ENCODE measurements at places on chromosomes 4 and X.

DNA sequence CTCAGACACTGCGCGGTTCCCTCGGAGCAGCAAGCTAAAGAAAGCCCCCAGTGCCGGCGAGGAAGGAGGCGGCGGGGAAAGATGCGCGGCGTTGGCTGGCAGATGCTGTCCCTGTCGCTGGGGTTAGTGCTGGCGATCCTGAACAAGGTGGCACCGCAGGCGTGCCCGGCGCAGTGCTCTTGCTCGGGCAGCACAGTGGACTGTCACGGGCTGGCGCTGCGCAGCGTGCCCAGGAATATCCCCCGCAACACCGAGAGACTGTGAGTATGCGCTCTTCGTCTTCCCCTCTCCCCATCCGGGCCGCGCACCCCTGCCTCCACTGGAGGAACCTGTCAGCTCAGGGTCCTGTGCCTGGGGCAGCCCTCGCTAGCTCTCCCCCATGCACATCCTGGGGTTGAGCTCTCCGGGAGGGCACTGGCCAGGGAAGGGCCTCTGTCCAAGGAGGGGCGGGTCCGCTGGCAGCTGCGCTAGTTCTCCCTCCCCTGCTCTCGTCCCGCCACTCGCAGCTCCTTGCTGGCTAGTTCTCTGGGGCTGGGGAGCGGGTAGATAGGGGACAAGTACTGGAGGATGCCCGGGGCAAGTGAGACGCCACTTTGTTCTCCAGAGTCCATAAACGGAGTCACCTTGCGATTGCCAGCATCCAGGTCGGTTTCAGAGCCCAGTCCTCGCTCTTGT lies 2.2 kb downstream of the SLIT2 start:
- peak; percentile 19 for DNase-seq
- H3K27ac ChIP-seq: no peak overlapping the region
- no peaks in the 10 kb centered on the region for H3K27me3 ChIP-seq
- H3K4me1 ChIP-seq: no peaks in the 10 kb centered on the region
- H3K4me3 ChIP-seq: peak overlapping the region; percentile 66
- no peaks in the 10 kb centered on the region for H3K36me3 ChIP-seq

DNA sequence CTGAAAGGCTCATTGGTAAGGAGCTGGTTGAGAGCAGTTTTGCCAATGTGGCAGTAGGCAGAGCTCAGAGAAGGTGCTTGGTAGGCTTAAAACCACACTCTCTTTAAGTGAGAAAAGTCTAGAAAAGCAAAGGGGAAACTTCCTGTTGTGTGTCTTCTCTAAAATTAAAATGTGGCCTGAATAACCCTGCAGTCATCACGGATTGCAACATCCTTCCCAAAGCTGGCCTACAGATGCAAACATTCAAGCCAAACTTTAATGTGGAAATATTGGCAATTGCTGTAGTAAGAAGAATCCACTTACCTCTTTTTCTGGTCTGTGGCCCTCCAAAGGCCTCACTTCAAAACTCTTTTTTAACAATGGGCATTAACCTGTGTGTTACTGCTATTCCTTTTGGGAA lies 348.5 kb downstream of the OPHN1 start:
- DNase-seq: peak; percentile 21
- peaks cover 14% of the 10 kb centered on the region for H3K4me1 ChIP-seq
- H3K27me3 ChIP-seq: no peaks in the 10 kb centered on the region
- no peak overlapping the region for H3K27ac ChIP-seq

DNA sequence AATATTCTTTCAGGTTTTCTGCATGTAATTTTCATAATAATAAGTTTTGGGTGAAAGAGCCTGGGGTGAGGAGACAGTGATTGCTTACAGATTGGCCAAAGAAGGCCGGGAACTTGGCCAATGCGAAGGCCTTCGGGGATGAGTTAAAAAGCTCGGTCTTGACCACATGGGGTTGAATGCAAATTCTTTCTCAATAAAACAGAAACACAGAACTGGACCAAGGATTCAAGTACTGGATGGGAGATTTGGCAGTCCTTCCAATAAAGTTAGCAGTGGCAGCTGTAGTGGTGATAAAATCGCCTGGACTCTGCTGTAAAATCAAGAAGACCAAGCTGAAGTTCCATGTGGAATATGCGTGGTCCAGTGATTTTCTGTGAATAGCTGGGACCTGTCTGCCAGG lies 282.2 kb upstream of the KLF3 start:
- peak; percentile 26 for DNase-seq
- no peaks in the 10 kb centered on the region for H3K36me3 ChIP-seq
- H3K27me3 ChIP-seq: no peaks in the 10 kb centered on the region

DNA sequence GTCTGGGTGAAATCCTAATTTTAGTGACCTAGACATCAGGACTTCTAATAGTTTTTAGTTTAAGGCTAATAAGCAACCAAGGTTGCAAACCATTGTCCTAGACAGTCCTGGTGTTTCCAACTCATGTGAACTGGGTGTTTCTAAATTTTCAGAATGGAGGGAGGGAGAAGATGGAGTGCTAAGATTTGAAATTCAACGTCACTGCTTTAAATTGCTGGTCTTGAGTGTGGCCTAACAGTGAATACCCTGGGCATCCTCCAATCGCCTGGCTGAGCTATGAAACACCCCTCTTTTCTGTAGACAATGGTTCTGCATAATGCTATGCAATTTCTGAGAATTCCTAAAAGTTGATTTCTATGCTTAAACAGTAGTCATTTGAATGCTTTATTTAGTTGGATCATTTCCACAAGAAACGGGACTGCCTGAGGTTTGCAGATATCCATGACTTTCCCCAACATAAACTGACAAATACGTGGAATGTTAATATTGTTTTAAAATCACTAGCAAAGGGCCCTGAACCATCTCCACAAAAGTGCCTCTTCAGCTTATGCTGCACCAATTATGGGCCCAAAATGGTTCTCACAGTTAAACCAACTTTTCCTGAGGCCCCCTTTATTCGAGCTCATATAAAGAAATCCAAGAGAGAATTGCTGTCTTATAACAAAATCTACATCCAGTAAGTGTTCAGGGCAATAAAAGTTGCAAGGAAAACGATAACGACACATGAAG lies 1.1 kb downstream of the FBXL5 start:
- H3K27ac ChIP-seq: peak overlapping the region; percentile 99
- H3K27me3 ChIP-seq: no peaks in the 10 kb centered on the region
- no peaks in the 10 kb centered on the region for H3K36me3 ChIP-seq

- H3K36me3 ChIP-seq: no peaks in the 10 kb centered on the region
- no peak overlapping the region for H3K27ac ChIP-seq
- no peak for DNase-seq
- peaks cover 3% of the 10 kb centered on the region for H3K4me1 ChIP-seq
Measured at GRCh38 chr4:24245491-24245820, 338.9 kb downstream of the DHX15 start.

DNA sequence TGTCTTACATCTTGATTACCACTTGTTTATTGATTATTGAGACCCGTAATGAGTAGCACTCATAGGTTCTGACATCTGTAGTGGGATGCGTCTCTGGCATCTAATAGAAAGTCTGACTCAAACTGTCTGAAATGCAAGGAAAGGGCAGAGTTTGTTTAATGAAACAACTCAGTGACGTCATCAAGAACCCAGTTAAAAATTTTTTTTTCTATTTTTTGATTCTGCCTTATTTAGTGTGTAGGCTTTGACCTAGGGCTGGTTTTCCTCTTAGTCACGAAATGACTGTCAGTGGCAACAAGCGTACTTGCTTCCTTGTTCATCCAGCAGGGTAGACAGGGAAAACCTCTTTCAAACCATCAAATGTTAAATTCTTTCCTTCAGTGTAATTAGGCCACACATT lies 3.1 kb upstream of the CDKL5 start:
- no peak overlapping the region for H3K4me3 ChIP-seq
- no peaks in the 10 kb centered on the region for H3K27me3 ChIP-seq
- H3K36me3 ChIP-seq: no peaks in the 10 kb centered on the region

DNA sequence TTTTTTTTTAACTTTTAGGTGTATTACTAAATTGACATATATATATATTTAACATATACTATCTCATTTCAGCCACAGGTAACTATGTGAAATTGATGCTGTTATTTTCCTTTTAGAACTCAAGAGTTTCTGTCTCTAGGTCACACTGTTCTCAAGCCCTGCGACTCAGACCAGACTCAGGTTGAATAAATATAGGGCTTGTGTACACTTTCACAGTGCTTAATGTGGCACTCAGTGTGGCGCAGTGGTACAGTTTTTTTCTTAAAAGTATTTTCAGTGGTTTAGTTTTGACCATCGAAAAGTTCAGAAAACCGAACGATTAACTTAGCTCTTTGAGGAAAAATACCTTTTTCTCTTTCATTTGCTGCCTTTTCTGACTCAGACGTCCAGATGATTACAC lies 24.7 kb downstream of the PACRGL start:
- no peaks in the 10 kb centered on the region for H3K27me3 ChIP-seq
- no peak overlapping the region for H3K4me3 ChIP-seq
- H3K4me1 ChIP-seq: no peaks in the 10 kb centered on the region
- no peak for DNase-seq
- no peak overlapping the region for H3K27ac ChIP-seq

GRCh38 chr4:173231916-173232315 lies 63.3 kb downstream of the GALNT7 start:
- H3K27me3 ChIP-seq: no peaks in the 10 kb centered on the region
- no peak for DNase-seq
- no peak overlapping the region for H3K4me3 ChIP-seq

- no peaks in the 10 kb centered on the region for H3K4me1 ChIP-seq
- H3K4me3 ChIP-seq: no peak overlapping the region
- no peak overlapping the region for H3K27ac ChIP-seq
- H3K27me3 ChIP-seq: no peaks in the 10 kb centered on the region
Measured at GRCh38 chrX:71958281-71958675, 47.6 kb downstream of the NHSL2 start.

DNA sequence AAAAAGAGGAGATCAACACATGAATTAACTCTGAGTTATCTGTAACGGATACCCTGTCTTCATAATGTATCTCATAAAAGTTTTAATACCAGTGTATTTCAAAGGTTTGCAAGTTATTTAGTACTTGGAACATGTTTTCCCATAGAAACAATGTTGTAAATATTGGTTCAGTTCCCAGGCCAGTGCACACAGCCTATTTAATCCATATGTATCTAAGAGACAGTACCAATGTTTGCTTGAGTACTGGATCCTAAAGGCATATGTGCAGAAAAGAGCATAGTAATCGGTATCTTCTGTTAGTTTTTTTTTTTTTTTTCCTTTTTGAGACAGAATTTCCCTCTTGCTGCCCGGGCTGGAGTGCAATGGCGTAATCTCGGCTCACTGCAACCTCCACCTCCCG lies 46.1 kb downstream of the SLIT2 start:
- DNase-seq: no peak
- no peak overlapping the region for H3K27ac ChIP-seq
- no peaks in the 10 kb centered on the region for H3K36me3 ChIP-seq
- H3K4me3 ChIP-seq: no peak overlapping the region

DNA sequence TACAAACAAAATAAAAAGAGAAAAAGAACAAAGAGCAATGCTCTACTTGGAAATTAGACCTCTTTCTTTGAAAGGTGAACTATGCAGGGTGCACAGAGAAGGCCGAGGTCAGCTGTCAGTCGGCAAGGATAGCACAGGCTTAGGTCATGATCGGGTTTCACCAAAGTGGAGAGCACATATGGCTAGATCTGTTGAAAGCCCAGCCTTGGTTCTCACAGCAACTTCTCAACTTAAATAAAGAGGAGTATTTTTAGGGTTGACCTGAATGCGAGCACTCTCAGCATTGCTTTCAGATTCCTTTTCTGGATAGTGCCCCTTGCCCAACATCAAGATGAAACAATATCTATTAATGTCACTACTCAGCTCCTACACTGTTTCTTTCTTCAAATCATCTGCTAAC lies 122.9 kb upstream of the GPC4 start:
- no peaks in the 10 kb centered on the region for H3K36me3 ChIP-seq
- no peaks in the 10 kb centered on the region for H3K4me1 ChIP-seq
- no peak overlapping the region for H3K27ac ChIP-seq
- H3K4me3 ChIP-seq: no peak overlapping the region
- no peaks in the 10 kb centered on the region for H3K27me3 ChIP-seq
- no peak for DNase-seq
